ENCODE measurements at places on chromosomes 2 and 18. TPM values are rescaled to one million over a fixed set of nuclear protein-coding genes. Genes with fewer than 3 reads are reported as not detected.

Gene ANXA4
- total RNA-seq, result 26.4 TPM

DNA sequence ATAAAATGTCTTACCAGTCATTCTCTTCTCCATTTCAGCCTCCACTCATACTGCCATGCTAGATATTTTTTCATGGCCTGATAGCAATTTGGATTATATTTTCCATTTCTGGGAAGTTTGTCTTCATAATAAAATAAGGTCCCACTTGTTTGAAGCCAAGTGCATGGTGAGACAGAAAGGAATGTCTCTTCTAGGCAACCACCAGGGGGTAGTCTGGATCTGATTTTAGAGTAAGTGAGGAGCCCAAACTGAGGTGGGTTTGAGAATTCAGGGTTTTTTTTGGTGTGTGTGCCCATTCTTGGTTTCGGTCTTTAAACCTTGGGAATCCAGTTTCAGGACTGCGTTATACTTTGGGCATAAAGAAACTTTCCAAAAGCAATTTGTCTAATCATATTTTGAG, 315.5 kb downstream of the RPRM start:
- peak; percentile 35 for DNase-seq

GRCh38 chr2:44433895-44434294, 72.1 kb downstream of the CAMKMT start:
- peak; percentile 86 for DNase-seq

- peak; percentile 31 for DNase-seq
These were observed 198.5 kb upstream of the ITGA4 start for GRCh38 chr2:181258720-181259119.

DNA sequence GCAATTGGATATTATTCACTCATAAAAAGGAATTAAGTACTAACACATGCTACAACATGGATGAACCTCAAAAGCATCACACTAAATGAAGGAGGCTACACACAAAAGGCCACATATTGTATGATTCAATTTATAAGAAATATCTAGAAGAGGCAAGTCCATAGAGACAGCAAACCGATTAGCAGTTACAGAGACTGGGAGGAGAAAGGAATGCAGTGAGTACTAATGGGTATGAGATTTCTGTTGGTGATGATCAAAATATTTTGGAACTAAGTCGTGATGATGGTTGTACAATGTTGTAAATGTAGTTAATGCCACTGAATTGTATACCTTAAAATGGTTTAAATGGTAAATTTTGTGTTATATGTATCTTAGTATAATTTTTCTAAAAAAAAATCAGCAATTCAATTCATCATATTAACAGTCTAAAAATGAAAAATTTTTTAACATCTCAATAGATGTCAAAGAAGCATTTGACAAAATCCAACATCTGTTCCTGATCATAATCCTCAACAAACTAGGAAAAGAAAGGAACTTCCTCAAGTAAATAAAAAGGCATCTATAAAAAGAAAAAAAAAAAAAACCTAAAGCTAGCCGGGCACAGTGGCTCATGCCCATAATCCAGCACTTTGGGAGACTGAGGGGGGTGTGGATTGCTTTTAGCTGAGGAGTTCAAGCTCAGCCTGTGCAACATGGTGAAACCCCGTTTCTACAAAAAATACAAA, 98.1 kb downstream of the TGIF1 start:
- DNase-seq, result no peak

- DNase-seq, result peak; percentile 34
These were observed 336.5 kb downstream of the TNS1 start for GRCh38 chr2:217666338-217666737.

GRCh38 chr2:108388045-108388444, 10.3 kb downstream of the SULT1C4 start:
- DNase-seq, result no peak

Gene C2orf81
- 0.26 TPM for total RNA-seq

Gene NEDD4L
- 14.2 TPM for total RNA-seq

Gene FAP
- 0.26 TPM for total RNA-seq

DNA sequence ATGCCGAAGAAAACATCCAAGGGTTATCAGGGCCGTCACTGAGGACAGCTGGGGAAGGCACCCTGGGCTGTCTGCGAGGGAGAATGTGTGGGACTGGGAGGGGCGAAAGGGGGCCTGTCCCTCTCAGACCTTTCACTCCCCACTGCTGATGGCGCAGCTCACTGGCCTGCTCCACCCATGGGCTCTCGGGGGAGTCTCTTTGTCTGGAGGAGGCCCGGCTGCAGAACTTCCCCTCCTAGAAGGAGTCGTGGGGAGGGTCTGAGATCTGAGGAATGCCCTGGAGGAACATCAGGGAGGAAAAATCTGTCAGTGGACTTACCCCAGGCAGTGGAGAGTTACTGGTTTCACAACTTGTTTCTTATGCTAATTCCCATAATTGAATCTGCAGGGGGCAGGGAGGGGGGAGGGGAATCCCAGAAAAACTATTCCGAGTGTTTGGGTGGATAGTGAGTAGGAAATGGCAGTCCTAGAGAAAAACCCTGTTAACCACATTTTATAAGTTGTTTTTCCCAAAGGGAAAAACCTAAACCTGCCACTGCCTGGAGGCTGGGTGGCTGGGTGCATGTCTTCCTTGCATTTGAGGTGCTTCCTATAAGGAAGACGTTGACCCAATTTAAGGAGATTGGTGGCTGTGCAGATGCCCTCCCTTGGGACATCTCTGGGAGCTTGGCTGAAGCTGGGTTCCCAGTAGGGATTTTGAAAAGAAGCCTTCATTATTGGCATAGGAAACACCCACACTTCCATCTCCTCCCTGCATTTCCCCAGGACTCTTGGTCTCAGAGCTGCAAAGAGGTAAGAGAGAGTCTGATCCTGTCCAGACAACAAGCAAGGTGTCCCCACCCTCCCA, 11.7 kb upstream of the SEMA4C start:
- no peak for DNase-seq

Gene ANKRD53
- not detected for total RNA-seq

Gene XIRP2
- total RNA-seq, result not detected

Gene RND3
- 217 TPM for total RNA-seq

- no peak for DNase-seq
These were observed 10.8 kb downstream of the GLS start for GRCh38 chr2:190891372-190891771.

- DNase-seq, result peak; percentile 29
These were observed 137.5 kb downstream of the PHLPP1 start for GRCh38 chr18:62852851-62853250.

DNA sequence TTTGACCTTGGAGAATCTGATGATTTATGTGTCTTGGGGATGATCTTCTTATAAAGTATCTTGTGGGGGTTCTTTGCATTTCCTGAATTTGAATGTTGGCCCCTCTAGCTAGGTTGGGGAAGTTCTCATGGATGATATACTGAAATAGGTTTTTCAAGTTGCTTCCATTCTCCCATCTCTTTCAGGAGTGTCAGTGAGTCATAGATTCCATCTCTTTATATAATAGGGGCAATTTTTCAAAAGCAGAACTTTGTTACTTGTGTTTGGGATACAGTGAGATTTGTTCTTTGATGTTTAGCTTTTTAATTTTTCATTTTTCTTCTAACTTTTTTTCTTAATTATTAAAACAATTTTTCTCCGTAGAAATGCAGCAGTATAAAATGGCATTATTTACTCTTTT, 19.4 kb downstream of the TMEM87B start:
- no peak for DNase-seq

DNA sequence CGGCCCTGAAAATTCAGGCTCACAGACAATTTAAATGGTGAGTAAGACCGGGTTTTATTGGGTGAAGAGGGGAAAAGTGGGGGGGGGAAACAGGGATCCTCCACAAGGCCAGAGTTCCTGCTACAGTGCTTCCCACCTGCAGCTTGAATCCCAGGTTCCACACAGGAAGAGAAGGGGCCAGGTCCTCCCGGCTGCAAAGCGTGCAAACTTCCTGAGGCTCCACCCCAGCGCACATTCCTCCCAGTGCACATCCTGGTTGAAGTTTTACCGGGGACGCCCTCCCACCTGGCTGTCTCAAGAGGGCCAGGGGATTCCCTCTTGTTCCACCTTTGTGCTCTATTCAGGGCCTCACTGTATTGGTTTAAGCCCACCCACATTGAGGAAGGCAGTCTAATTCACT, 347.7 kb upstream of the REG3G start:
- DNase-seq, result no peak
